ENCODE measurements at places on chromosomes 6 and 20. TPM values are rescaled to one million over a fixed set of nuclear protein-coding genes. Genes with fewer than 3 reads are reported as not detected.

The BCLAF1 gene
- total RNA-seq = 256 TPM

The RBCK1 gene
- total RNA-seq = 135 TPM

DNA sequence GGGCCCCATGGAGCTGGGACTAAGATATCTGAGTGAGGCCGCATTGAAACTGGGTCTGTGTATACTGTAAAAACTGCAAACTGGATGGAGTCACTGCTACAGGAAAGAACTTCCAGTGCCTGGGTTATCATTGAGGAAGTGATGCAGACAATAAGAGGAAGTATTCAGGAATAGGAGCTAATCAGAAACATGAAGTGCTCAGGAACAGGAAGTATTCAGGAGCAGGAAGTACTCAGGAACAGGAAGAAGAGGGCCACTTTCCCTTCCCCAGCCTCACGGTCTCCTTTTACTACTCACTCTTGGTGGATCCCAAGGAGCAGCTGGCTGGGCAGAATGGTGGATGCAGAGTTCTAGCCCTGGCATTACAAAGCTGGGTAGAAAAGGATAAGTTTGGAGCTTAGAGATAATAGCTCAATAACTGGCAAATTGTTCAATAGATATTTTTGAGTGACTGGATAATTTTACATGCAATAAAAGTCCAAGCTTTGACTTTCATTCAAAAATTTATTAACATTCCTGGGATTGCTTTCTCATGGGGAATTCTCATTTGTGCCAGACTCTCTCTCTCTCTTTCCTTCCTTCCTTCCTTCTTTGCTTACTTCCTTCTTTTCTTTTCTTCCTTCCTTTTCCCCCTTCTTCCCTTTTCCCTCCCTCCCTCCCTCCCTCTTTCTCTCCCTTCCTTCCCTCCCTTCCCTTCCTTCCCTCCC lies 82.2 kb upstream of the PAX1 start:
- no peak for DNase-seq
- H3K27ac ChIP-seq = no peak overlapping the region
- no peaks in the 10 kb centered on the region for H3K36me3 ChIP-seq
- no peak overlapping the region for H3K4me3 ChIP-seq
- no peaks in the 10 kb centered on the region for H3K27me3 ChIP-seq

- H3K4me1 ChIP-seq = peaks cover 5% of the 10 kb centered on the region
- H3K36me3 ChIP-seq = no peaks in the 10 kb centered on the region
- peak overlapping the region; percentile 77 for H3K4me3 ChIP-seq
- no peak for DNase-seq
- no peaks in the 10 kb centered on the region for H3K27me3 ChIP-seq
These were observed 8.7 kb upstream of the MYBL2 start for GRCh38 chr20:43658069-43658722.
